SK-MEL-5 (cell line): ENCODE measurements at places on chromosomes 3 and 15. TPM values are rescaled to one million over a fixed set of nuclear protein-coding genes. Genes with fewer than 3 reads are reported as not detected.

SLC38A3 gene
- total RNA-seq, result 0.13 and 0.42 TPM in 2 replicates

ARL14 gene
- total RNA-seq, result not detected in 2 replicates

CMTM8 gene
- 8.2 and 11.2 TPM in 2 replicates for total RNA-seq

NR1I2 gene
- not detected in 2 replicates for total RNA-seq

ISL2 gene
- total RNA-seq, result 0.11 TPM in 1 of 2 replicates, not detected in the other

SNTN gene
- not detected in 2 replicates for total RNA-seq

TTC14 gene
- 33.0 and 48.2 TPM in 2 replicates for total RNA-seq

LIPC gene
- not detected in 2 replicates for total RNA-seq

MOBP gene
- total RNA-seq, result not detected in 2 replicates

IDH3A gene
- 71.7 and 76.1 TPM in 2 replicates for total RNA-seq

HHATL gene
- total RNA-seq, result not detected in 2 replicates

SNUPN gene
- total RNA-seq, result 35.4 and 39.2 TPM in 2 replicates

ZKSCAN7 gene
- 1.1 and 2.1 TPM in 2 replicates for total RNA-seq

GOLGA8R gene
- 0.05 and 0.08 TPM in 2 replicates for total RNA-seq

ITIH4 gene
- total RNA-seq, result 0.21 TPM in 1 of 2 replicates, not detected in the other

TMEM202 gene
- not detected in 2 replicates for total RNA-seq

PARL gene
- total RNA-seq, result 55.4 and 68.7 TPM in 2 replicates

AGBL1 gene
- not detected in 2 replicates for total RNA-seq

CHDH gene
- 0.03 TPM in 1 of 2 replicates, not detected in the other for total RNA-seq

HYAL3 gene
- 4.1 and 5.7 TPM in 2 replicates for total RNA-seq

MAGEL2 gene
- total RNA-seq, result 0.88 and 0.95 TPM in 2 replicates

ESYT3 gene
- total RNA-seq, result 0.05 TPM in 1 of 2 replicates, not detected in the other

FRMD5 gene
- 14.3 and 16.3 TPM in 2 replicates for total RNA-seq

WDR93 gene
- total RNA-seq, result 0.19 TPM in 1 of 2 replicates, not detected in the other

CCR8 gene
- not detected in 2 replicates for total RNA-seq

RPP14 gene
- 25.4 and 26.4 TPM in 2 replicates for total RNA-seq

OR5K1 gene
- not detected in 2 replicates for total RNA-seq

SLC2A2 gene
- not detected in 2 replicates for total RNA-seq

ANKUB1 gene
- 0.08 TPM in 1 of 2 replicates, not detected in the other for total RNA-seq

CHRNB4 gene
- 0.05 and 0.08 TPM in 2 replicates for total RNA-seq

C2CD4A gene
- total RNA-seq, result not detected in 2 replicates

PARP16 gene
- 7.4 and 10.1 TPM in 2 replicates for total RNA-seq

MAP6D1 gene
- 4.5 and 5.7 TPM in 2 replicates for total RNA-seq

ROPN1 gene
- 33.4 and 37.8 TPM in 2 replicates for total RNA-seq

TMEM212 gene
- not detected in 2 replicates for total RNA-seq

CA12 gene
- total RNA-seq, result 17.4 and 19.2 TPM in 2 replicates

PCSK6 gene
- 11.1 and 11.5 TPM in 2 replicates for total RNA-seq

CAV3 gene
- total RNA-seq, result not detected in 2 replicates

TSPAN3 gene
- total RNA-seq, result 460 and 489 TPM in 2 replicates

MUSTN1 gene
- 0.43 TPM in 1 of 2 replicates, not detected in the other for total RNA-seq

RPP25 gene
- total RNA-seq, result 1.4 and 1.9 TPM in 2 replicates

GABRR3 gene
- not detected in 2 replicates for total RNA-seq

CSTA gene
- total RNA-seq, result 1.9 and 4.0 TPM in 2 replicates

MCF2L2 gene
- total RNA-seq, result 0.79 and 1.0 TPM in 2 replicates

GUCA1C gene
- not detected in 2 replicates for total RNA-seq

RSRC1 gene
- 63.9 and 64.6 TPM in 2 replicates for total RNA-seq

GREM1 gene
- under 0.01 TPM in 1 of 2 replicates, not detected in the other for total RNA-seq

SPINK8 gene
- not detected in 2 replicates for total RNA-seq

SEC61A1 gene
- total RNA-seq, result 250 and 253 TPM in 2 replicates
